ENCODE measurements at places on chromosomes 3 and 15.

- DNase-seq = no peak
Observed at GRCh38 chr3:128236657-128237056, 83.4 kb downstream of the EEFSEC start.

DNA sequence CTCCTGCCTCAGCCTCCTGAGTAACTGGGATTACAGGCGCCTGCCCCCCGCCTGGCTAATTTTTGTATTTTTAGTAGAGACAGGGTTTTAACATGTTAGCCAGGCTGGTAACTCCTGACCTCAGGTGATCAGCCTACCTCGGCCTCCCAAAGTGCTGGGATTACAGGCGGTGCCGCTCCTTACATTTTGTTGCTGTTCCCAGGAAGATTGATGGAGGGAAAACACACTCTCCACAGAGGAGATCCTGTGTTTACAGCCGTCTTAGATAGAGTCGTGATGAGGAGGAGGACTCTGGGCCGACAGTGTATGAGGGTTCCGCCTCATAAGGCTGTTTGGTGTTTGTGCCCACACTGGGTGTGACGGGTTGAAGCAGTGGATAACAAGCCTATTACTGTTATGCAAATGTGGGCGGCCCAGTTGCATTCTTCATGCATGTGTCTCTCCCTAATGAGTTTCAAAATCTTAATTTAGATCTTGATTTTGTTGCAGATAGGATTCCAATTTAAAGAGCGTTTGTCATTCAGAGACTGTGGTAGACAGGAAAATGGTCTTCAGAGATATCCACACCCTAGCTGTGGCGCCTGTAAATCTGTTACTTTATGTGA is 60.0 kb downstream of the APBA2 start:
- peak; percentile 4 for DNase-seq

GRCh38 chr3:15347063-15347736 is 14.8 kb upstream of the SH3BP5 start:
- no peak for DNase-seq

GRCh38 chr3:37458162-37459120 is 284.1 kb upstream of the LRRFIP2 start:
- DNase-seq = no peak

DNA sequence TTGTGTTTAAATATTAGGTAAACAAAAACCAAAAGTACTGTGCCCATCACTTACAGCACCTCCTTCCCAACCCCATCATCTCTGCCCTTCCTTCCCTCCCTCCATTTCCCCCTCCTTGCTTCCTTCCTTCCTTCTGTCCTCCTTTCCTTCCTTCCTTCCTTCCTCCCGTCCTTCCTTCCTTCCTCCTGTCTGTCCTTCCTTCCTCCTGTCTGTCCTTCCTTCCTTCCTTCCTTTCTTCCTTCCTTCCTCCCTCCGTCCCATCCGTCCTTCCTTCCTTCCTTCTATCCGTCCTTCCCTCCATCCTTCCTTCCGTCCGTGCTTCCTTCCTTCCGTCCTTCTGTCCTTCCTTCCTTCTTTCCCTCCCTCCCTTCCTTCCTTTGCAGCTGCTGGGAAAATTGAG is 67.8 kb upstream of the SIAH2 start:
- DNase-seq = no peak

- no peak for DNase-seq
Observed at GRCh38 chr15:70632491-70633102, 130.8 kb downstream of the UACA start.

GRCh38 chr3:138898301-138898700 is 48.6 kb downstream of the FOXL2 start:
- no peak for DNase-seq

DNA sequence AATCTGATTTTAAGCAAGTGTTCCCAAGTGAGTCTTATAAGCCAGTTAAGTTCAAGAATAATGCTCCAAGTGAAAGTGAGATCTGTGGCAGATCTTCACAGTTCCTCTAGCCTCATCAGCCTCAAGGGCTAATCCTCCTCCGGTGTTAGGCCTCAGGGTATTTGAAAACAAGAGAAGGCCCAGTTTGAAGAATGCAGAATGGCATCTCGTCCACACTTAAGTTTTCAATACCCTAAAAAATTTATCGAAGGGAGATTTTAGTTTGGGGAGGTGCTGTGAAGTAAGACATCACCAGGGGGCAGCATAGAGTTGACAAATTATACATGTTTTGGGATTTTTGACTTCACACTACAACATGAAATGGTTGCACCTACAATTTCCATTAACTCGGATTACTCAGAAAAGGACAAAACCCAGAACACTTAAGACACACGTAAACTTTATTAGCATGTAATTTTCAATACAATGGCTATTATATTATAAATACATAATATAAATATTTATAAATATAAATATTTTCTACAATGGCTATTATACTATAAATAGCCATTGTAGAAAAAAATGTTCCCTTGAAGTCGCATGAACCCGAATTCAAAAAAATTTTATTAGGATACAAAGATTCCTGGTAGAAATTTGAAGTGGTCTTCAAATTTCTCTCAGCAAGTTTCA is 2.3 kb upstream of the TMEM266 start:
- no peak for DNase-seq

GRCh38 chr3:11274566-11275142 is 2.5 kb downstream of the ATG7 start:
- DNase-seq = no peak

GRCh38 chr15:100601617-100602063 is 344 bp downstream of the LINS1 start:
- no peak for DNase-seq

DNA sequence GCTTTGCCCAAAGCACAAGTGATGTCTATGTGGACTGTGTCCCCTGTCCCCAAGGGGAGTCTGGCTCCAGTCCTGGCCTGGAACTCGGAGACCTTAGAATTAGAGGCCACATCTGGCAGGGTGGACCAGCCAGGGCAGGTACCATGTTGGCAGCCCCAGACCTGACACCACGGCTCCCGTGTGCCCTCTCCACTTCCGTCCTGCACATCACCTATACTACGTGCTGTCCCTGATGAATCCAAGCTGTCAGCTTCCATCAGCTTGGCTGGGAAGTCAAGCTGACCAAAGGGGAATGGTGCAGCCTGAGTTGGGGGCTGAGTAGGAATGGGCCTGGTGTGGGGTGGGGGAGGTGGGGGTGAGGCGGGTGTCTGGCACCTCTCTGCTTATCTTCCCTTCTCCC is 15.3 kb downstream of the C15orf39 start:
- DNase-seq = no peak

GRCh38 chr3:155876037-155876436 is 5.6 kb downstream of the GMPS start:
- DNase-seq = no peak

DNA sequence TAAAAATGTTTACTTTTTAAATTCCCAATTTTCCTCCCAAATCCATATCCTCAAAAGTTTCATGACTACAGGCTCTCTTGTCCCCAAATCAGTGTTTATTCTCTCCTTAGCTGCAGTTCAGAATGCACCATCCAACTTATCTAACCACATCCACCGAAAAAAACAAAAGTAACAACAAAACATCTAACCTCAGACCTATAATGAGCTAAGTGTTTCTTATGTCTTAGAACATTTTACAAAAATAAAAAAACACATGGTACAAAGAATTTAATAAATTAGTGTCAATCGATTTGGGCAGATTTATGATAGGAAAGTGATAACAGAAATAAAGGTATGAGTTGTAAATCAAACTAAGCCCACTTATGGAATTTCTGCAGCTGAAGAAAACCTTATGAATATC is 13.6 kb downstream of the SATB1 start:
- no peak for DNase-seq

DNA sequence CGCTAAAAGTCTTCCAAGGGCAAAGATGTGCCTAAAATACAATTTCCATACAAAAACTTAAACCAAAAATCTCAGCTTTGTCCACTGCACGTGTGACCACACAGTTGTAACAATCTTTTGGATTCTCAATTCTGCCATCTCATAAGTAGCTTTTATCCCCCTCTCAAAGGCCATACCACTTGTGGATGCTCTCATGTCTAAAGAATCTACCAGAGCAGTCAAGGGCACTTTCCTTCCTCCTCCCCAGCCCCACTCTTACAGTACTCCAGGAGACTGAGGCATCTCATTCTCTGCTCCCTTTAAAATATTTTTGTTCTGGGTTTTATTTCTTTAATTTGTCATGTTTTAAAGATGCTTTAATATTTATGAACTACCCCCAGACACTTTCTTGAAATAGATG is 102.3 kb upstream of the PFN2 start:
- DNase-seq = no peak

GRCh38 chr3:107106316-107106715 is 270.9 kb upstream of the CCDC54 start:
- no peak for DNase-seq

- DNase-seq = no peak
Observed at GRCh38 chr3:148186881-148187280, 510.8 kb upstream of the AGTR1 start.

- peak; percentile 89 for DNase-seq
Observed at GRCh38 chr3:112333002-112333380, at the start of gene CD200. CD200 (plus strand) TSS chr3:112333156; CDS start chr3:112333213, 57 bp downstream.

- DNase-seq = no peak
Observed at GRCh38 chr3:108620250-108620649, 30.7 kb downstream of the DZIP3 start.

- DNase-seq = no peak
Observed at GRCh38 chr3:98114264-98114663, 16.3 kb upstream of the OR5H1 start.

- DNase-seq = no peak
Observed at GRCh38 chr3:120415756-120416155, 35.0 kb downstream of the FSTL1 start.

DNA sequence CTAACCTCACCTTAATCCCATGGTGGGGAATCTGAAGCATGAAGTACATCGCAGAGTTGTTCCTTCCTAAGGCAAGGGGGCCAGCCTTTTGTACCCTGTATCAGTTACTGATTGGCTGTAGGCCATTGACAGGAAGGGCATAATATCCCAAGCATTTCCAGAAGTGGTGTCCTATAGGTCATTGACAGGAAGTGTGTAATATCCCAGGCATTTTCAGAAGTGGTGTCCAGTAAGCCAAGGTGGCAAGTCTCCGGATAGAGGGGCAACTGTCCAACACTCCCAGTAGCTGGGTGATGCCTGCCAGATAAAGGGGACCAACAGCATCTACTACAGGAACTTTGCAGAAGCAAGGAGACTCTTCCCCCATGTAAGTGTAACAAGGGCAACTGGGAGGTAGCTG is 52.1 kb upstream of the MYRIP start:
- DNase-seq = no peak

GRCh38 chr3:101730839-101731238 is 6.4 kb downstream of the CEP97 start:
- DNase-seq = no peak

Measured in aorta (tissue), 5 donors.